Stimulated activated CD4-positive, alpha-beta T cell treated with anti-CD3 and anti-CD28 coated beads, Interleukin-1b, Interleukin-23, amount 100 ng/mL, for 1 hour (primary cell): ENCODE measurements at places on chromosomes 13 and 19.

GRCh38 chr13:93227280-93227877 lies 772 bp downstream of the GPC6 start:
- no peak for DNase-seq

DNA sequence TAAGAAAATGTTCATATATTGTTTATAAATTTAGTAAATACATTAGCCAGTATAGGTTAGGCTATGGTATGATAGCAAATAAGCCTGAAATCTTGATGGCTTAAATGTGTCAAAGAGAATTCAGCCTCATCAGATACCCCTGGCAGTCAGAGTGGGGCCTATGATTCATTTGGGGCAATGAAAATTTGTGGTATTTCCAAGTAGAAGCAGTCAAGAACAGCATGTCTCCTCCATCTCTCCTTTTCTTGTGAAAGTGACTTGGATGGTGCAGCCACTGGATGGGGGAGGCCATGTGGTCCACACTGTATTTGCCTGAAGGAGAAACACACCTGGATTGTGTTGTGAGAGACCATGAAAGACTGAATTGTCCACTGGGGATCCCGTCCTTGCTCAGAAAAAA lies 82.7 kb downstream of the DLEU7 start:
- DNase-seq: no peak

DNA sequence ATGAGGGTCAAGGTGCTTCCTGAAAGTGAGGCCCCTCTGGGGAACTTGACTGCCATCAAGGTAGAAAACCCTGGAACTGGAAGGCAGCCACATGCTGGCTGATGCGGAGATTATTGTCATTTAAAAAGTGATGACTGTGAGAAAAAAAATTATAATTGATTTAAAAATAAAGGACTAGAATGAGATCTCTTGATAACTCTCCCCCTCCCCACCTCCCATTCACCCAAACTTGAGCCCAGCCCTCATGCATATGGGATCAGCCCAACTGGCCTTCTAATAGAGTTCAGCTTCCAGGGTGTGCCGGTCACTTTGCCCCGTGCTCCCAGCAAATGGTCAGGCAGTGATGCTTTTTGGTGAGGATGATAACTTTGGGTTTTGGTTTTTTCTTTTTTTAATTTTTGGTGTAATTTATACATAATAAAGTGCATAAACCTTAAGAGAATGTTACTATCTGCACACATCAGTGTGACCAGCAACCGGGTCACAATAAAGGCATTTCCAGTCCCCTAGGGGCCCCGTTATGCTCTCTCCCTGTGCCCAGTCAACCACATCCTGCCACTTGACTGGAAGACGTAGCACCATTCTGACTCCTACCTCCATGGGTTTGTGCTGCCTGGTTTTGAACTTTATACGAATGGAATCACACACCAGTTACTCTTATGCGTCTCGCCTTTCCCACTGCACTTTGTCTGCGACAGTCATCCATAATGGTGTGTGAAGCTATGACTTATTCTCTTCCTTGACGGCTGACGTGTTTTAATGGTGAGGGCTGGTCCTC lies 187.9 kb downstream of the USP12 start:
- DNase-seq: no peak

GRCh38 chr19:34713262-34713637 lies 20.8 kb upstream of the ZNF181 start:
- DNase-seq: no peak

GRCh38 chr19:55766466-55766865 lies 2.5 kb upstream of the RFPL4AL1 start:
- no peak for DNase-seq

- DNase-seq: peak; percentile 75
Observed at GRCh38 chr19:45681391-45682015, 10.2 kb downstream of the SNRPD2 start.

GRCh38 chr13:79781829-79782540 lies 301.0 kb downstream of the NDFIP2 start:
- DNase-seq: no peak

GRCh38 chr13:36715841-36716240 lies 42.0 kb downstream of the SERTM1 start:
- DNase-seq: no peak

- DNase-seq: no peak
Observed at GRCh38 chr19:44792281-44792680, 14.6 kb downstream of the CBLC start.

DNA sequence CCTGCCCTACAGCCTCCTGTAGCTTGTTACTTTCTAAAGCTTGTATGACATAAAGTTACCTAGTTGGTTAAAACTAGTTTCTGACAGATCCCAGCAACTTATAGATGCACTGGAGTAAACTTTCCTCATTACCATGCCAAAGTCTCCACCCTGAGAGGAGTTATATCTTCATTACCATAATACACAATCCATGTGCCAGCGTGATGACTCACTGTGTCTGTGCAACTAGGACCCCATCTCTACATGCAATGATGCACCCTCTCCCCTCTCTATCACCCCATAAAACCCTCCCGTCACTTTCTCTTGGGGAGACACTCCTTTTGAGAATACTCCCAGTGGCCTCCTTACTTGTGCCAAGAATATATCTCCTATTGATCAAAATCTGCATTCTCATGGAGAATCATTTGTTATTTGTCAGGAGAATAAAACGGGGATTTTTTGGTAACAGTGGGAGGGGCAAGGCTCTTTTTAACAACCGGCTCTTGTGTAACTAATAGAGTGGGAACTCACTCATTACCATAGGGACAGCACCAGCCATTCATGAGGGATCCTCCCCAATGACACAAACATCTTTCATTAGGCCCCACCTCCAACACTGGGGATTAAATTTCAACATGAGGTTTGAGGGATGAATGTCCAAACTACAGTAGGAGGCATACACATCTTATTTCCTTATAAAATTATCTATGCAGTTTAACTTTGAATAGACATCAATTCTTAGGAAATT lies 235.1 kb upstream of the ATXN8OS start:
- no peak for DNase-seq

DNA sequence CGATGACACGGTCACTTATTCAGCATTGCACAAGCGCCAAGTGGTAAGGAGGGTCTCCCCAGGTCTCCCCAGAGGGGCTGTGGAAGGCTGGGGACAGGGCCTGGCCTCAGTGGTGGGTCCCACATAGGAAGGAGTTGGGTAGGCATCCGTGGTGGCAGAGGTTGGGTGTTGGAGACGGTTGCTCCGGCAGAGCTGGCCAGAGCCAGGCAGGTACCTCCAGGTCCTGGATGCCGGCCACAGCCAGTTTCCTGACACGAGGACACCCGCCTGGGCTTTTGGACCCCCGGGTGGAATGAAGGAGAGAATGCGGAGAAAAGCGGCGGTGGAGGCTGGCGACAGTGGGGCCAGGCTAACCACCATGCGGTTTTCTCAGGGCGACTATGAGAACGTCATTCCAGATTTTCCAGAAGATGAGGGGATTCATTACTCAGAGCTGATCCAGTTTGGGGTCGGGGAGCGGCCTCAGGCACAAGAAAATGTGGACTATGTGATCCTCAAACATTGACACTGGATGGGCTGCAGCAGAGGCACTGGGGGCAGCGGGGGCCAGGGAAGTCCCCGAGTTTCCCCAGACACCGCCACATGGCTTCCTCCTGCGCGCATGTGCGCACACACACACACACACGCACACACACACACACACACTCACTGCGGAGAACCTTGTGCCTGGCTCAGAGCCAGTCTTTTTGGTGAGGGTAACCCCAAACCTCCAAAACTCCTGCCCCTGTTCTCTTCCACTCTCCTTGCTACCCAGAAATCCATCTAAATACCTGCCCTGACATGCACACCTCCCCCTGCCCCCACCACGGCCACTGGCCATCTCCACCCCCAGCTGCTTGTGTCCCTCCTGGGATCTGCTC lies 1.3 kb upstream of the FFAR1 start:
- DNase-seq: peak; percentile 53

DNA sequence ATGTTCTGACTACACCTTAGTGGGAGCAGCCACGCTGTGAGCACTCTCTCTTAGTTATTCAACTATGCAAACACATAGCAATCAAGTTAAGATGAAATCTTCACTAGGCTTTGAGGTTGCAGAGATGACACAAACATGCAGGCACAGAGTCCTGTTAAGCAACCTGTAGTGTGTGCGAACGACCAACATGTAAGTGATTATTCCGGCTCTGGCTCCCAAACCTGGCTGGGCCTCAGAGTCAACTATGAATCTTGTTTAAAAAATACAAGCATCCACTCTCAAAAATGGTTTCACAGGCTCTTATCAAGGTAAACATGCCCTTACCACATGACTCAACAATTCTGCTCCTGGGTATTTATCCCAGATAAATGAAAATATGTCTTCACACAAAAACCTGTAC lies 91.4 kb downstream of the IRS2 start:
- DNase-seq: no peak

GRCh38 chr13:46210362-46211083 lies 1.2 kb upstream of the LRRC63 start:
- DNase-seq: no peak

DNA sequence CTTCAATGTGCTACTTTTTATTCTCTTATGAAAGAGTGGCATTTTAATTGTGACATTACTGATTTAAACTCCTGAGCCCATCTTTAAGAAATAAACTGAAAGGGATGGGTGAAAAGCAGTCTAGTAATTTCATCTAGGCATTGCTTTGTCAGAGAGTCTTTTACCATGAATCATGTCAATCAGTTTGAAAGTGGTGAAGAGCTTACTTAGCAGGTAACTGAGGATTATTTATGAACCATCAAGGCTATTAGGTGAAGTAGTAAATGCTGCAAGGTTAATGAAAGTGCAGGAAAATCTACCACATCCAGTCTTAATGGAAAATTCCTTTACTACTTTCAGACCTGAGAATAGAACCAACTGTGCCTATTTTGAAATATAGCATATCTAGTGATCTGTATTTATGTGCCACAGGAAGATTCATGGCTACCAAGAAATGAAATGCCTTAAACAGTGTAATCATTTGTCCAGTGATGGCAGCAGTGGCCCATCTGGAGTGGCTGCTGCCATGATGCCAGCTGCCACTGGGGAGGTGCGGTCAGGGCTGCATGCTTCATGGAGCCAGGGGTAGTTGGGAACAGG lies 368.9 kb downstream of the SLITRK6 start:
- DNase-seq: no peak

DNA sequence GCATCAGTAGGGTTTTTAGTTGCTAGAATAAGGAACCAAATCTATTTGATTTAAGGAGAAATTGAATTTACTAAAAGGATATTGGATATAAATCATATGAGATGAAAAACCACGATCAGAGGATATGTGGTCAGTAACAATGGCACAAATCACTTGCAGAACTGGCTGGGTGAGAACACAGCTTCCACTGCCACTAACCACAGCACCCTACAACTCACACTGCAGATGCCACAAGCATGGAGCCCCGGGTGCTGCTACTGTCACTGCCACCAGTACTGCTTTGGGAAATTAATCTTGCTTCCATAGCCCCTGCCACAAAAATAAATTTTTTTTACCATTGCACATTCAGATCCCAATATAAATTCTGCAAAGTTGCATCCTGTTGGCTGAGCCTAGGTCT lies 40.6 kb upstream of the KLF12 start:
- DNase-seq: no peak

DNA sequence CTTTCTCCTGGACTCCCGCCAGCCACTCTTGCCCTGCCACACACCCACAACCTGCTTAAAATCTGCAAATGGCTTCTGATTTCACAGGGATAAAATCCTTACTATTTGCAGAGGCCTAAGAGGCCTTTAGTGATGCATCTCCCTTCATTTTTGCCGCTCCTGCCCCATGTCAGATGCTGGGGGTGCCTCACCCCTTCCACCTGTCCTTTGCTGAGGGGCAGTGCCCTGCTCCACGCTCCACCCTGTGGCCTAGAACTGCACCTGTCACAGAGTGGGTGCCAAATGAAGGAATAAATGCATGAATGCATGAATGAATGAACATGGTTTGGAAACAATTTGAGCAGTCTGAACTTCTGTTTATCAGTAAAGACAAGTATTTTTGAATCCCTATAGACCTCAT lies 34.1 kb upstream of the UQCRFS1 start:
- no peak for DNase-seq

GRCh38 chr19:7862413-7862951 lies 11.7 kb downstream of the PRR36 start:
- DNase-seq: peak; percentile 47

GRCh38 chr19:33677745-33678426 lies 56.1 kb downstream of the CHST8 start:
- DNase-seq: no peak

- no peak for DNase-seq
Observed at GRCh38 chr13:29284726-29285125, 310.8 kb downstream of the SLC7A1 start.

DNA sequence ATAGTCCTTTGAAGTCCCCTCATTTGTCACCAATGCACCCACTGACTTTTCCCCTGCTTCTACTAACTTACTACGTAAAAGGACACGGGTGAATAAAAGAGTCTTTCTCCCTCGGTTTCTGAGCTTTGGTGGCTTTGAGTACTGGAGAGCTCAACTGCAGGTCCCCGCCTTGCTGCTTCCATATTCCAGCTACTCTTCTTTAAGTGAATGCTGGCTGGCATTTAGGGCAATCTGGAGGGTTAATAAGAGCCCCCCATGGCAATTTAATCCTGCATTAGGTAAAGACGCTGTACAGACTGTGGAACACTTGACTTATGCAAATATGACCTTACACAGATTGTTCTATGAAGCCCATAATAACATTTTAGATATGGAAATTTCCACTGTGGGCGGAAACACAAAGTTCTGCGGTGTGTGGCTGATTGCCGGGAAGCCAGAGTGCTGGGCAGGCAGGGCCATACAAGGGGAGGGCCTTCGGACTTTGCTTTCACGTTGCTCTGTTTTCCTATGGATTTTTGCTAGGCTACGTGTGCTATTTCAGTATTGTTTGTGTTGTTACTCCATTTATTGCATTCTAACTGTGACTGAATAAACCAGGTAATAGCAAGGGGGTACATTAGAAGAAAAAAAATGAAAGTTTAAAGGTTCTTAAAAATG lies 97.5 kb downstream of the SLC10A2 start:
- no peak for DNase-seq

DNA sequence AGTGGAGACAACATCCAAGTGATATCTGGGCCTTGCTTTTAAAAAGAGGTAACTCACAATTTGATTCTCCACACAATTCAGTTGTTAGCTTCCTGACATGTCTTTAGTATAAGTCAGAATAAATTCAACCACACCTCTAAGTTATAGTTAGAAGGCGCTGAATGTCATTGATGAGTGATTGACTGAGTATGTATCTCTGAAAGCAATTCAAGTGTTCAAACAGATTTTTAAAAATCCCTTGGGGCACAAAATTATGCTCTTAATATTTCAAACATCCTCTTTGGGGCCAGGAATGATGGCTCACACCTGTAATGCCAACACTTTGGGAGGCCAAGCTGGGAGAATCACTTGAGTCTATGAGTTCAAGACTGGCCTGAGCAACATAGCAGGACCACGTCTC lies 137.0 kb upstream of the PRR20A start:
- no peak for DNase-seq

DNA sequence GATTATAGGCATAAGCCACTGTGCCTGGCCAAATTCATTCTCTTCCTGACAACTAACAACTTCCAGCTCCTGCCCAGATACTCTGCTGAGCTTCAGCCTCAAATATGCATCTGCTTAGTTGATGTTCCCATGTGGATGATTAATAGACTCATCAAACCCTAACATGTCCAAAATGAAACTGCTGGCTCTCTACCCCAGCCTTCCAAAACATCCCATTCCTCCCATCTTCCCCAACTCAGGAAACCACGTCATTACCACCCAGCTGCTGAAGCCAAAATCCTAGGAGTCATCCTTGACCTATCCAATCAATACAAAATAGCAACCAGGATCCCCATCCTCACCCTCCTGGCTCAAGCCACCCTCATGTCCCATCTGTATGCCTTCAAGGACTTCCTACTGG lies 20.9 kb downstream of the POU2F2 start:
- DNase-seq: no peak
